ENCODE measurements at places on chromosomes 4 and X.

DNA sequence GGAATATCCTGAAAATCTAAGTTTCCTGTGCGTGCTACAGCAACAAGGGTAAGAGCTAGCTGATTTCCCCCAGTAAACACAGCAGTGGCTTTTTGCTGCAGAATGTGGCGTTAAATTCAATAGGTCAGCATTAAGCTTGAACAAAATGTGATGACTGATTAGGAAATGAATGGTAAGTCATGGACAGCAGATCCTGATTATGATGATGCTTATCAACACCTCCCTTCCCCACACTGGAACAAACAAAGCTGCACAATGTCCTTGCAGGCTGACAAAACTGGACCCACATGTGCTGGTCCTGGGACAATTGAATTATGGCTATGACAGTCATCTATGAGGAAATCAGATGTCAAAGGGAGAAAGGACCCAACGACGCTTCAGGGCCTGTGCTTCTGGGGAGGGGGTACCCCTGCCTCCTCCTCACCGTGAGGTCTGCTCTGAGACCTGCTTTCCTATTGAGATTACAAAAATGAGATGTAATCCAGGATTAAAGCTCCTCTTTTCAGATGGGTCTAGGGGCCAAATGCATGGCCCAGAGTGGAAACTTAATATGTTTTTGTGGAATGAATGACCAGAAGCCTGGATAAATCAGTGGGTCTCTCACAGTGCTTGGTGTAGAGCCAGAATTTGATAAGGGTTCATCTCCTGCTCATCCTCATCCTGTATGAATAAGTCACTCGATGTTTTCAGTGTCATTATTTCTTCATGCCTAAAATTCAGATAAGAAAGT, 32.0 kb upstream of the BOD1L1 start:
- no peak for DNase-seq

GRCh38 chr4:26896636-26897035, 36.0 kb downstream of the STIM2 start:
- no peak for DNase-seq

DNA sequence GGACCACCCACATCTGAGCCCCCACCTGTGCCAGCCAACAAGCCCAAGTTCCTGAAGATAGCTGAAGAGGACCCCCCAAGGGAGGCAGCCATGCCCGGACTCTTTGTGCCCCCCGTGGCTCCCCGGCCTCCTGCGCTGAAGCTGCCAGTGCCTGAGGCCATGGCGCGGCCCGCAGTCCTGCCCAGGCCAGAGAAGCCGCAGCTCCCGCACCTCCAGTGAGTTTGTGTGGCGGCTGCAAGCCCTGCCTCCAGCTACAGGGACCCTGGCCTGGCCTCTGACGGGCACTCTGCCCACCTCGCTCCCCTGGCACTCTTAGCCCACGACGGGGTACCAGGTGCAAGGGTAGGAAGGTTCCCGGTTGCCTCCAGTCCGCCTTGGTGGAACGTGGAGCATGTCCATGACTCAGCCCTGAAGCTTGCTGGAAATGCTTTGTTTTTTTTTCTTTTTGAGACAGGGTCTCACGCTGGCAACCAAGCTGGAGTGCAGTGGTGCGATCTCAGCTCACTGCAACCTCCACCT, 13.7 kb upstream of the ADD1 start:
- no peak for DNase-seq

GRCh38 chr4:84481077-84481859, 17.8 kb downstream of the NKX6-1 start:
- peak; percentile 62 for DNase-seq

DNA sequence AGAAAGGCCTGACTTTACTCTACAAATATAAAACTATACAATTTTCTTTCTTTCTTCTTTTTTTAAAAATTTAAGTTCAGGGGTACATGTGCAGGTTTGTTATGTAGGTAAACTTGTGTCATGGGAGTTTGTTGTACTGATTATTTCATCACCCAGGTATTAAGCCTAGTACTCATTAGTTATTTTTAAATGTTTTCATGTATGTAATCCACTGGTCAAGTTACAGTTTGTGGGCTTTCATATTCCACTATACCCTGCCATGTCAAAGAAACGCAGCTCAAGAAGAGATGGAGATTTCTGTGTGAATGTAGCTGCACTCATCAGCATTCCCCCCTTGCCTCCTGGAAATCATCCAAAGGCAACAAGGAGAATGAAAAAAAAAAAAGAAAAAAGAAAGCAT, 31.2 kb upstream of the SPRY1 start:
- DNase-seq, result no peak

GRCh38 chr4:4396628-4397440, 9.9 kb downstream of the NSG1 start:
- no peak for DNase-seq

DNA sequence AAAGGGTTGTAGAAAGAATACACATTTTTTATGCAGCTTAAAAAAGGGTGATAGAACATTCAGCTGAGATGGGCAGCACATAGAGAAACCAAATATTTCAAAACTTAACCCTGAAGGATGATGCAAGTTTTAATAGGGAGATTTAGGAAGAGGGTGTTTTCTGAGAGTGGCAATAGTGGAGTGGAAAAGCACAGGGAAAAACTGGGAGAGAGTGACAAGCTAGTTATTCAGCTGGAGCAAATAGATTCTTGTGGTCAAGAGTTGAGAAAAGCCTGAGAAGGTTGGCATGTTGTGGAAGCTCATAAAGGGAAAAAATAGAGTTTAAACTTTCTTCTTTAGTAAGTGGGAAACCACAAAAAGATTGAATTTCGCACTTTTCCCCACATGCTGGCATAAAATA, 359.6 kb upstream of the PITX2 start:
- DNase-seq, result no peak

DNA sequence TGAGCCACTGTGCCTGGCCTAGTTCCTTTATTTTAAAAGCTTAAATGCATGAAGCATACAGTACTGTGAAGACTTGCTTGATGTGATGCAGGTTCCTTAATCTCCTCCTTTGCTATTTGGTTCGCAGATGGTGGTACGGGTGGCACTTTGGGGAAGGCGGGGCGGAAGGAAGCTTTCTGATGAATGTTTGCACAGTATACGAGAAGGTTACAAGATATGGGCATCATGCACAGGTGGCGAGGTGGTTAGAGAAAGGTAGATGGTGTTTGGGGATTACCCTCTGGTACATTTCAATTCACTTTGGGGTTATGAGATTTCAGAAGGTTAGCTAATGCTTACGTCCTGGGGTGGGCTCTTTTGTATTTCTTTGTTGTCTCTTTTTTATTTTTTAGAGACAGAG, 17.2 kb downstream of the RHOH start:
- DNase-seq, result peak; percentile 71

- DNase-seq, result peak; percentile 55
Measured at GRCh38 chr4:139315221-139315675, 13.0 kb upstream of the NDUFC1 start.

DNA sequence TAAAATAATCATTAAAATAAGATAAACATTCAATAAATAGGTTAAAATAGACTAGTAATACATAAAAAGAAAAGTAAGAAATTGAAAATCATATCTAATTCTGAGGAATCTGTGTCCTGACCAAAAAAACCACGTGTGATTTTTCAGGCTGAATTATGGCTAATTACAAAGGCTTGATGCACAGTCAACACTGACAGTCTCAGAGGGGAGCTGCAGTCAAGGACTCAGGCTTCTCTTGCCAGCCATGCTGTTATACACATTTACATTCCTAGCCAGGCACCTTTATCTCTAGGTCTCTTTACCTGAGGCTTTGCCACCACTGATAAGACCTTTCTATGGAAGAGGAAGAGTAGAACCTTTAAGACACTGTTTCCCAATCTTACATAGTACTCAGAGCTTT, 1737.7 kb upstream of the PCDH10 start:
- DNase-seq, result no peak

GRCh38 chr4:88418411-88418810, 38.5 kb upstream of the HERC5 start:
- no peak for DNase-seq

DNA sequence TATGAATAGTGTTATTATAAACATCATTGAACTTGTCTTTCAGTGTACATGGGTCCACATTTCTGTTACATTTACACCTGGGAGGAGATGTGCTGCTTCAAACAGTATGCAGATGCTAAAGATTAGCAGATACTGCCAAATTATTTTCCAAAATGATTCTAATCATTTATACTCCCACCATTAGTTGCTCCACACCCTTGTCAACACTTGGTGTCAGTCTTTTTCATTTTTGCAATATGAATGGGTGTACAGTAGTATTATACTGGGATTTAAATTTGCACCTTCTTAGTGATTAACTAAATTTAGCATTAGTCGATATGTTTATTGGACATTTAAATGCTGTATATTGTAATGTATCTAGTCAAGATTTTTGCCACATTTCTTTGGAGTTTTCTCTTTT, 131.6 kb upstream of the GRID2 start:
- no peak for DNase-seq

- peak; percentile 83 for DNase-seq
Measured at GRCh38 chrX:53284684-53285447, 3.5 kb upstream of the IQSEC2 start.

- no peak for DNase-seq
Measured at GRCh38 chrX:82384401-82384800, 1123.7 kb upstream of the POU3F4 start.

- no peak for DNase-seq
Measured at GRCh38 chrX:23374291-23374690, 39.6 kb downstream of the PTCHD1 start.

GRCh38 chrX:47632666-47633065, 2.9 kb upstream of the CFP start:
- DNase-seq, result no peak

DNA sequence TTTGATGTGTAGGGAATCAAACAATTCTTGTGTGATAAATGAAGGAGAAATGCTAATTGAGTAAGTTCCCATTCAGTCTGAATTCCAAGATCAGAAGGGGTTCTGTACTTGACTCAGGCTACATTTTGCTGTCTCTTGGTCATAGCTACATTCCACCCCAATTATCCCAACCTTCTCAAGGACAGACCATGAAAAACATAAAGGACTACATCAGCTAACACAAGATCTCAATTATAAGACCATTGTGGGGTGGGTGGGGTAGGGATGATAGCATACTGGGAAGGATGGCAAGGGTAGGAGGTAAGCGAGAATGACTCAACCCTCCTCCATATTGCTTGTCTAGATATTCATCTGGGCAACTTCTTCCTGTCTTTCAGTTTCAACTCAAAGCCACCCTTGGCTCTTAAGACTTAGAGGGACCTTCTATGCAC, 87.4 kb upstream of the ETNPPL start:
- DNase-seq, result no peak

DNA sequence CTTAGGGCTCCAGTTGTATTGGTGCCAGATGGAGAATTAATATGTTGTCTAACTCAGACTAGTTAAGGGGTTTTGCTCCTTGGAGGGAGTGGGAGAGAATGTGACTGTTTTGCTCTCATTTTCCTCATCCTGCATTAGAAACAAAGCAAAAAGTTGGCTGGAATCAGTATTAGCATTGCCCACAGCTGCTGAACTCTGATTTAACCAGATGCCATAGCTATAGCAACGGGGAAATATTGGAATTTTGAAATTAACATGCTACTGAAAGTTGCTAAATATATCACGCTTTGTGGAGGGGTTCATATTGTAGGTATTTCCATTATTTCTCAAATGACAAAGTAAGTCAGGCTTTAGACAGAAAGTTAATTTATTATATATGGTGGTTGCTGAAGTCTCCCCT, 66.7 kb upstream of the EOLA2 start:
- no peak for DNase-seq

GRCh38 chr4:8922481-8922880, 50.8 kb upstream of the HMX1 start:
- peak; percentile 37 for DNase-seq

GRCh38 chr4:166896254-166896653, 338.0 kb downstream of the SPOCK3 start:
- DNase-seq, result no peak

- DNase-seq, result no peak
Measured at GRCh38 chr4:112765317-112765974, 128.5 kb downstream of the LARP7 start.

DNA sequence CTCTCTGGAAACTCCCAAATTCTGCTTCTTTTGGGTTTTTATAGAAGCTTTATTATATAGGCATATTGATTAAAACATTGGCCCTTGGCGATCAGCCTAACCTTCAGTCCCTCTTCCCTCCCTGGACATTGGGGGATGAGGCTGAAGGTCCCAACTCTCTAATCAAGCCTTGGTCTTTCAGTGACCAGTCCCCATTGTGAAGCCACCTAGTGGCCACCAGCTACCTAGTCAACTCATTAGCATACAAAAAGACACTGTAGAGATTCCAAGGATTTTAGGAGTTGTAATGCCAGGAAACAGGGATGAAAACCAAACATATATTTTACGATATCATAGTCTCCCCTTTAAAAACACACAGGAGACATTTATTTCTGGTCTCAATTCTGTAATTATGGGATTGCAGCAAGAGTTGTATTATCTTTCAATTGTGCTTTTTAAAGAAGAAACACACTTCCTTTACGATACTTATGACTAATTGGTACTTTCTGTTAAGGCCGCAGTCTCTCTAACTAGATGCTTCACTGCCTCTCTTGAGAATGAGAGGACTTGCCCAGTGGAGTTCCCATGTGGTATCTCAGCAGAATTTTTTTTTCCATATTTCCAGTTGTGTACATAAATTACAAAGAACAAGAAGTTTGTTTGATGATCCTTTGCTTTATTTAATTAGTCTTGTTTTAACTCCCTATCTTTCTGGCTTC, 58.2 kb downstream of the WDR17 start:
- DNase-seq, result no peak

- DNase-seq, result no peak
Measured at GRCh38 chr4:87011340-87012034, 76.7 kb downstream of the AFF1 start.

- peak; percentile 83 for DNase-seq
Measured at GRCh38 chr4:121072224-121073003, at the start of gene NDNF. Gene NDNF (minus strand): TSS chr4:121072535. CDS start chr4:121045837, 26,698 bp downstream.

- DNase-seq, result no peak
Measured at GRCh38 chr4:92241094-92241493, 62.7 kb upstream of the GRID2 start.

DNA sequence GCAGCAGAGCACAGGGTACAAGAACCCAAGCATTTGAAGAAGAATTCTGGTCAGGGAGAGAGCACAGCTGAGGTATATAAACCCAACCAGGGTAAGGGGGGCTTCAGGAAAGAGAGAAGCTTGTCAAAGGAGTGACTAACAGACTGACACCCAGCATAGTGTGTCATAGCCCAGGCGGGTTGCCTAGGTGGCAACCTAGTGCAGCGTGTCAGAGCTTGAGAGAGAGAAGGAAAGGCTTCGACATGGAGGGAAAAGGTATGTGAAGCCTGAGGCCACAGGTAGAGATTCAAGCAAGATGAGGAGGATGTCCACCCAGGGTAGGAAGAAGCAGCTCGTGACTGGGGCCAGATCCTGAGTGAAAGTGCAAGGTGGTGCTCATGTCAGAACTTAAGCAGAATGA, 8.5 kb upstream of the ANTXR2 start:
- DNase-seq, result no peak

DNA sequence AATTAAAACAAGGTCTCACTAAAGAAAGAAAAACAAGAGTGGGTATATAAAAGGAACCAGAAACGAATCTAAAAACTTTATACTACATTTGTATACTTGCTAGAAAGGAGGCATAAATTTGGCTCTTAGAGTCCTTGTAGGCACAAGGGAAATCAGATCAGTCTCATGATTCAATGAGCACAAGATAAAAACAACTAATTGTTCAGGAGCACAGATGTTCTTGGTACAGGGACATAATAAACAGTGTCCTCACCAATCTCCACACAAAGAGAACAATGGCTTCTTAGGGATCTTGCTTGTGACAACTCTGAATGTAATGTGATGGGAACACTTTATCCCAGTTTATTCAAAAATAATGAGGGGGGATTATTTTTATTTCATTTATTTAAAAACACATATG, 28.3 kb downstream of the TMEM144 start:
- no peak for DNase-seq
